ENCODE measurements at places on chromosomes 2 and 18.
A peak's percentile ranks its signal among the peaks of the same experiment; 100 is the strongest.

GRCh38 chr2:89837962-89838625, 1146.6 kb downstream of the RPIA start:
- no peak for DNase-seq

DNA sequence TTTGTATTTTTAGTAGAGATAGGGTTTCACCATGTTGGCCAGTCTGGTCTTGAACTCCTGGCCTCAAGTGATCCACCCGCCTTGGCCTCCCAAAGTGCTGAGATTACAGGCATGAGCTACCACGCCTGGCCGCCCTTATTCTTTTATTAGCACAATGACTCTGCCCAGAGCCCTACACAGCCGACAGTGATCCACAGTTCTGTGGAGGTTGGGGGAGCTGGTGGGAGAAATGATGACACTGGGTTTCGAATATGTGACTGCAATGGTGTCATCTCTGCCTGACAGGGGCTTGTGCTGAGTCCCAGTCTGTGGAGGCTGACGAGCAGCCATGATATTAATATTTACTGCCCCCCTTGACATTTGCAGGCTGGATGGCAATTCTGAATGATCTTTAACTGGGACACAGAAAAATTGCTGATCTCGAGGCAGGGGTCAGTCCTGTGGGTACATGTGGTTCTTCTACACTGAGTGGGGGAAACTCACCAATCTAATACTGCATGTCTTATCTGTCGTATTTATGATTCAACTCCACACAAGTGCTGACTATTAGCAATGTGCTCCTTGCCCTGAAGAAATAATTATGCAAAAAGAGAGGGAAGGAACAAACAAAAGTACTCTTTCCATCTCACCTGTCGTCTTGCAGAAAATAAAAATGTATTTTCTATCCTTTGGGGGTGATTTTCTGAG, 6.3 kb upstream of the CTAGE1 start:
- DNase-seq: no peak

DNA sequence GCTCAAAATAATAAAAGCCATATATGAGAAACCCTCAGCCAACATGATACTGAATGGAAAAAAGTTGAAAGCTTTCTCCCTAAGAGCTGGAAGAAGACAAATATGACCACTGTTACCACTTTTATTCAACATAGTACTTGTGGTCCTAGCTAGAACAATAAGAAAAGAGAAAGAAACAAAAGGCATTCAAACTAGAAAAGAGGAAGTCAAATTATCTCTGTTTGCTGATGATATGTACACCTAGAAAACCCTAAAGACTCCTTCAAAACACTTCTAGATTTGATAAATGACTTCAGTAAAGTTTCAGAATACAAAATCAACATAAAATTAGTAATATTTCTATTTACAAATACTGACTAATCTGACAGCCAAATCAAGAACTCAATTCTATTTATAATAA, 328.8 kb upstream of the GCFC2 start:
- no peak for DNase-seq

GRCh38 chr2:18643326-18644114, 54.2 kb upstream of the NT5C1B start:
- no peak for DNase-seq

DNA sequence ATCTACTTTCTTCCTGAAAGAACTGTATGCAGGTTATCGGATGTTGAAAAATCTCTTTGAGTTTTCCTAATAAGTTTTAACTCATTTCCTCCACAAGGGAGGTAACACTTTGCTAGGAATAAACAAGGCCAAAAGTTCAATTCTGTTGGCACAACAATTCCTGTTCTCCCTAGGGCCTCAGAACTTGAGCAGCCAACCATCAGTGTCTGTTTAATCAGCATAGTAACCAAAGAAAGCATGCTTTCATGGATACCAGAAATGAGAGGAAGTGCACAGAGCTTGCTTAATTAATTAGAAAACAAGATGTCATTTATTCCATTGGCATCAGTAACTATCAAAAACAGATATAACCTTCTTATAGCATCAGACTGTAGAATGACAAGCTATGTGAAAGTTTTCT, 503.2 kb upstream of the CNTNAP5 start:
- DNase-seq: no peak

DNA sequence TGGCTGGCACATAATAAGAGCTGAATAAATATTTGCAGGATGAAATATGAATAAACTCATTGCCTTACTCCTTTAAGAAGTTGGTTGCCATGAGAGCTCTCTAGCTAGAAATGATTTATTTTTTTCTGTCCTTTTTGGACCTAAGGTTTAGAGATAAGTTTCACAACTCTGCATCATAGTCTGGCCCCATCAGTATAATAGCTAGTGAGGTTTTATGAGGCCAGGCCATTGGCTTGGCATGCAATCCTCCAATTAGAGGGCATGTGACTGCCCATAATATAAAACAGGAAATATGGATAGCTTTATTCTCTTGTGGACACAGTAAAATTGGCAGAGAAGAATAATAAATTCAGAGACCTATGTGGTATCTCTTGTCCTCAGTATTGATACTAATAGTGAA, 26.2 kb upstream of the INSIG2 start:
- no peak for DNase-seq

DNA sequence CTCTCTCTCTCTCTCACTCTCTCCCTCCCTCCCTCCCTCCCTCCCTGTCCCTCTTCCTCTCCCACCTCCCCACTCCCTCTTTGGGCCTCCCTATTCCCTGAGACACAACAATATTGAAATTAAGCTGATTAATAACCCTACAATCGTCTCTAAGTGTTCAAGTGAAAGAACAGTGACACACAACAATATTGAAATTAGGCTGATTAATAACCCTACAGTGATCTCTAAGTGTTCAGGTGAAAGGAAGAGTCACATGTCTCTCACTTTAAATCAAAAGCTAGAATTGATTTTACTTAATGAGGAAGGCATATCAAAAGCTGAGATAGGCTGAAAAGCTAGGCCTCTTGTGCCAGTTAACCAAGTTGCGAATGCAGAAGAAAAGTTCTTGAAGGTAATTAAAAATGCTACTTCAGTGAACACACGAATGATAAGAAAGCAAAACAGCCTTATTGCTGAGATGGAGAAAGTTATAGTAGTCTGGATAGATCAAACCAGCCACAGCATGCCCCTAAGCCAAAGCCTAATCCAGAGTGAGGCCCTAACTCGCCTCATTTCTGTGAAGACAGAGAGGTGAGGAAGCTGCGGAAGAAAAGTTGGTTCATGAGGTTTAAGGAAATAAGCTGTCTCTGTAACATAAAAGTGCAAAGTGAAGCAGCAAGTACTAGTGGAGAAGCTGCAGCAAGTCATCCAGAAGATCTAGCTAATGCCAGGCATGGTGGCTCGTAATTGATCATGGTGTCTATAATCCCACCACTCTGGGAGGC, 21.3 kb downstream of the MALT1 start:
- DNase-seq: no peak

DNA sequence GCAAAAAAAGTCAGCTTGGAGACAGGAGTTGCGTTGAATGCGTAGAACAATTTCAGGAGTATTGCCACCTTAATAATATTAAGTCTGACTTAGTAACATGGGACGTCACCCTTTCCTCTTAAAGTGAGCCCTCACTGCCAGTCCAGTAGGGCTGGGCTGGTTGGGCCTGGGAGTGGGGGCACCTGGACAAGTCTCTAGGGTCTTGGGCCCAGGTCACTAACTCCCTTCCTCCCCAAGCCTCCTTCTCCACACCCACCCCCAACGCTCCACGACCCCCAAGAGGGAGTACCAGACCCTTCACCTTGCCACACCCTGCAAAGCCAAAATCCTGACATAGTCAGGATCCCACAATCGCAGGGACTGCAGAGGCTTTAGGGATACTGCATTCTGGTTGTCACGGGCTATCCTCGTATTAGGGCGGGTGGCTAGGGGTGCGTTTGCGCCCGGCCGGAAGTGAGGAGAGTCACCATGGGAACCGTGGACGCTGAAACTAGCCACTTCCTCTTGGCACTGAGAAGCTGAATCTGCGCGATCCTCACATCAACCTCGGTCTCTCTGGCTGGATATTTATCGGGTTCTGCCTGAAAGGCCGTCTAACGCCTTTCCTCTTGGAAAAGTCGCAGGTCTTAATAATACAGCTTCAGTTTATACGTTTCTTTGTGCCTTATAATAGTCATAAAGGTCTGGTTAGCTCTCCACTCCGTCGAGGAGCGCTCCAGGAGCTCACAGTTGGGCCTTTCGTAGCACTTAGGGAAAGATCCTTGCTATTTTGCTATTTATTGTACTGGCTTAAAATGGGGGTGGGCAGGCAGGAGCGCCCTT, 10.3 kb upstream of the CXXC1 start:
- DNase-seq: peak; percentile 67

DNA sequence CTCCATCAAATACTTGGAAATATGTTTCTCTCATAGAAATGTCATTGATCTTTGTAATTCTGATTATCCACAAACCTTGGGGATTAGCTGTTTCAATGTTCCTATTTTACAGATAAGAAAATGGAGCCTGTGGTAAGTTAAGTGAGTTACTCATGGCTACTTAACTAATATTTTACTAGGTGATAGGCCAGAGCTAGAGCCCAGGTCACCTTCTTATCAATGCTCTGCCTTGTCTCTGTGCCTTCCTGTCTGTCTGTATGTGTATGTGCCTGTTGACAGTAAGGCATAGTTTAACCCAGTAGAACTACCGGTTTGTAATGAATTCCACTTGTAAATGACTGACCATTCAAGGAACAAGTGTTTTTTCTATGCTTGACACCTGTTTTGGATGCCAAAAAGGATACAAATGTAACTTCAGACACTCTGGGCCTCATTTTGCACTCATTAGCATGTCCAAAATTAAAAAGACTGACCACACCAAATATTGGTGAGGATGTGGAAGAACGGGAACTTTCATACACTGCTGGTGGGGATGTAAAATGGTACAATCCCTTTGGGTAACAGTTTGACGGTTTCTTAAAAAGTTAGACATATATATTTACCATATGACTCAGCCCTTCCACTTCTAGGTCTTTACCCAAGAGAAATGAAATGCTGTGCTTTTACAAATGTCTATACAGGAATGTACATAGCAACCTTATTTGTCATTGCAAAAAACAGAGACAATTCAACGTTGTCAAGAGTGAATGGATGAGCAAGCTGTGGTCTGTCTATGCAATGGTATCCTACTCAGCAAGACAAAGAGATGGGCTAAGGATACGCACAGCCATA, 19.6 kb upstream of the IL1A start:
- DNase-seq: no peak

GRCh38 chr2:69173706-69174105, 160.7 kb downstream of the ANTXR1 start:
- no peak for DNase-seq

GRCh38 chr2:42474765-42475454, 18.9 kb downstream of the KCNG3 start:
- DNase-seq: no peak

- DNase-seq: no peak
Measured at GRCh38 chr2:232843834-232844233, 26.2 kb upstream of the SNORC start.

DNA sequence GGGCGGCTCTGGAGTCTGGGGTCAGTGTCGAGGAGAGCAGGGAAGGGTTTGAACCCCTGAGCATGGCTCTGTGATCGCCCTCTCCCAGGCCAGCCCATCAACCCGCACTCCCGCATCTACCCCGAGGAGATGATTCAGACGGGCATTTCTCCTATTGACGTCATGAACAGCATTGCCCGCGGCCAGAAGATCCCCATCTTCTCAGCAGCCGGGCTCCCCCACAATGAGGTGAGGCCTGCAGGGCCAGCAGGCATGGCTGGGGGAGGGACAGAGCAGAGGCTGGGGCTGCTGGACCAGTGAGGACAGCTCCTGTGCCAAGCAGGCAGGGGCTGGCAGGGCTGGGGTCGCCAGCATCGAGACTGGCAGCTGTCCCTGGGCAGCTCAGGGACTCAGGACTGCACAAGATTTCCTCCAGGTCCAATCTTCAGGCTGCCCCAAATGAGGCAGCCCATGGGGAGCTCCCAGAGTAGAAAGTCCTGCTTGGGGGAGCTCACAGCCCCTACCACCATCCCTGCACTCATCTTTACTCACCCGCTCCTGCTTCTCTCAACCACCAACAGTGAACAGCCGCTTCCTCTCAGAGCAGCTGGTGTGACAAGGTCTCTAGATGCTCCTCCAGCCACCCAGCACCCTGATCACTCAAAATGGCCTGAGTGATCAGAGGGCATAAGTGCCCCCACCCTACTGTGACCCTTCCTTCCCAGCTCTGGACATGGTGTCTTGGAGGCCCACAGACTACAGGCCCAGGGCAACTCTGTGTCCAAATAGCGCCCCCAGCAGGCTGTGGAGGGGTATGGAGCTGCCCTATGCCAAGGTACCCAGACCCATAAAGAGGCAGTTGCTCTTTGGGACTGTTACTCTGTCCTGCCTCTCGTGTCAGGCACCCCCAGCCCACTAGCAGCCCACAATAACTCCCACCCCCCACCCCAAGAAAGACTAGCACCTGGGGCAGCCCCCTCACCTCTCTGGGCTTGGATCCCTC, 18.3 kb upstream of the ANKRD53 start:
- DNase-seq: no peak

GRCh38 chr2:231708773-231709635, 679 bp downstream of the PTMA start:
- no peak for DNase-seq

GRCh38 chr18:49234984-49235383, 225.5 kb downstream of the DYM start:
- DNase-seq: no peak

GRCh38 chr2:174794851-174795374, 30.6 kb upstream of the CHRNA1 start:
- DNase-seq: no peak

DNA sequence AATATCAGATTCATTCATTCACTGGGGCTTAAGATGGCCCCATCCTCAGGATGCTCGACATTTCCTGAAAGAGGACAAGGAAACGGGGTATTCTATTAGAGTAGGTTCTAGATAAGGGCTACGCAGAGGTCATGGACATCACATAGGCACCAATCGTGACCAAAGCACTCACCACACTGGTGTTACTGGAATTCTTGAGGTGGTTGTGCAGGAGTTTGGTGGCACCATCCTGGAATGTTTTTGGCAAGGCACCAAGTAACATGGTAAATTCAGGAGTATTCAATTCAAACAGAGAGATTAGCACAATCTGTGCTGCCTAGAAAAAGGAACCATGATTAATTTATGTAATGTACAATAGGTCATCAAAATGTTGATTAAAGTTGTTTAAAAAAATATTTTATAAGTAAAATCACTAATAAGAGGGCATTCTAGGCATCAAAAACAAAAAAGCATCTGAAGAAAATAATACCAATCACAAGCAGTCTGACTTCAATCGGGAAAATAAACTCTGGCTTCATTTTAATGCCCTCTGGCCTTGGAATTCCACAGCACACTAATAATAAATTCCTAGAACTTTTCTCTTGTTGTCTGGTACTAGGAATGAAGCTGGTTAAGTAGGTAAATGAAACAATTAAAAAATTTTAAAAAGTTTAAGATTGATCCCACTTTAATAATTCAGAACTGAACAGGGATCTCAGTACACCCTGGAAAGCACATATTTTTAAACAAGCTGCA, 102.8 kb upstream of the TFCP2L1 start:
- no peak for DNase-seq

GRCh38 chr2:168371273-168372019, 84.6 kb upstream of the CERS6 start:
- no peak for DNase-seq

- no peak for DNase-seq
Measured at GRCh38 chr2:58984731-58985130, 743.6 kb upstream of the FANCL start.
